ENCODE measurements at places on chromosomes 7 and 10.

DNA sequence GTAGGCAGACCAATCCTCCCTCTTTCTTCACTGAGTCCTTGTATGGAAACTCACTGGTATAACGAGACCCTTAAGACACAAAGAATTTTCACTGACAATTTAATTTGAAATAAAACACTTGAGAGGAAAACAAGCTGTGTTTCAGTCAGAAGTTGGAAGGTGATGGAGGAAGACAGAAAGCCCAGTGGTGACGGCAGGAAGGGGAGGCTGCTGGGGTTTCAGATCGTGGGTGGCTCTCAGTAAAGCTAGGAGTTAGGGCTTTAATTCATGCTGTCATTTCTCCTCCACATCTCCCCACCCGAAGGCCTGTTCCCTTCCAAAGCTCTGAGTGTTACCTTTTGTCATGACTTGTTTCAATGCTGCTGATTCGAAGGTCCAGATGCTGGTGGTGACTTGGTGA is 605.2 kb upstream of the DPP6 start:
- H3K4me1 ChIP-seq: no peaks in the 10 kb centered on the region
- H3K36me3 ChIP-seq: no peaks in the 10 kb centered on the region
- H3K4me3 ChIP-seq: no peak overlapping the region
- H3K27ac ChIP-seq: no peak overlapping the region
- peaks cover 4% of the 10 kb centered on the region for H3K27me3 ChIP-seq
- DNase-seq: no peak

DNA sequence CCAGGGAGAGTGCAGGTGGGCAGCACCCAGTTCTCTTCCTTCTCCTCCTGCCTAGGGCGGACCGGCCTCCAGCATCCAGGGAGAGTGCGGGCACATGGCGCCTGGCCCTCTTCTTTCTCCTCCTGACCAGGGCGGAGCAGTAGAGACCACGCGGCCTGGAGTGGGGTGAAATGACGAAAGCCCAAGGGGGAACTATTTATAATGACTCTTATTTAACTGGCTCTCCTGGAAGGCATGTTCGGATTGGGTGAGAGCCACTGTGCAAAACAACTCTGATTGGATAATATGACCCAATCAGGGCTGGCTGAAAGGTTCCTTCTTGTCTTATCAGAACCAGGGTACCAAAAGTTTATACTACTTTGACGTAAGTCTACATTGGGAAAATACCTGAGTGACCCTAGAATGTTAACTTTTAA is 63.1 kb downstream of the ZNF37A start:
- no peak for DNase-seq
- no peak overlapping the region for H3K27ac ChIP-seq
- H3K36me3 ChIP-seq: peaks cover 4% of the 10 kb centered on the region
- H3K27me3 ChIP-seq: no peaks in the 10 kb centered on the region
- H3K4me1 ChIP-seq: no peaks in the 10 kb centered on the region
- no peak overlapping the region for H3K4me3 ChIP-seq

- no peaks in the 10 kb centered on the region for H3K4me1 ChIP-seq
- H3K27ac ChIP-seq: peak overlapping the region; percentile 1
- DNase-seq: no peak
- no peaks in the 10 kb centered on the region for H3K27me3 ChIP-seq
These were observed 43.0 kb upstream of the MACC1 start for GRCh38 chr7:20260223-20260622.

DNA sequence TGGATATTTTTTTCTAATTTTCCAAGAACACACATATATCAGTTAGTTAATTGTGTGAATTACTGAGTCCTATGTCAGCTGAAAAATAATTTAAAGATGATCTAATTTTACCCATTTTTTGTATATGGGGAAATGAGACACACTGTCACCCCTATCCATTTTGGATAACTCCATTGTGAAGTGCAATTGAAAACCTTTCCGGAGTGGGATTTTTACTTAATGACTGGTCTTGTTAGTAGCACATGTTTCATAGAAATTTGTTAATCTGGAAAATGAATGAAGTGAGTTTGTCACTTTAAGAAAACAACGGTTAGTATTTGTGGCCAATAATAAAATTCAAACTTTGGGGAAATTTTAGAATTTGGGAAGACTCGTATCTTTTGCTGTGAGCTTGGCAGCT is 2.0 kb downstream of the GARS1 start:
- H3K27me3 ChIP-seq: peaks cover 4% of the 10 kb centered on the region
- H3K36me3 ChIP-seq: peaks cover 43% of the 10 kb centered on the region
- no peak for DNase-seq
- peaks cover 37% of the 10 kb centered on the region for H3K4me1 ChIP-seq
- H3K27ac ChIP-seq: no peak overlapping the region
- H3K4me3 ChIP-seq: peak overlapping the region; percentile 100

DNA sequence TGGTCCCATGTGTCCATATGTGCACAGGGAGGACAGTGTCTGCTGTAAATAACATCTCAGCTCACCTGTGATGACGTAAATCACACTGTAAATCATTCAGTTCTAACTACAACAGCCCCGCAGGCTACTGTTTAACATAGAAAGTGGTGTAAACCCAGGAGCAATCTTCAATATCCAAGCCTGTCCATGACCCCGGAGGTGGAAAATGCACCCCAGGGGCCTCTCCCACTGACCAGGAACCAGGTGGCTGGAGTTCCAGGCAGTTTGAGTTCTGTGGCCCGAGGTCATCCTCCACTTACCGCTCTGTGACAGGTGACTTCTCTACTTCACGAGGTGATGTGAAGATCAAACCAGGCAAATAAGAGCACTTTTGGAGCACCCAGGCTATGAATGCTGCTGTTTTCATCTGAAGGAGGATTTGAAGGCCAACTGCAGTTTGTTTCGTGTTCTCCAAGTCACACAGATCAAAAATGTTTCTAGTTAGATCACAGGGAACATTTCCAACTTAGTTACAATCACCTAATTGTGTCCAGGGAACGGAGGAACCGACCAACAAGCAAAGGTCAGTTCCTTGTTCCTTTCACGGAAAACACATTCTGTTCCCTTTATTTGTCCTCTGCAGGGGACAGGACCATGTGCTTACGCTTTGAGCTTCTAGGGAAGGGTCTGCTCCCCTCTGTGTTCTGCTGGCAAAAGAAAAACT is 131.8 kb downstream of the WDR37 start:
- no peak overlapping the region for H3K27ac ChIP-seq
- DNase-seq: no peak
- H3K4me3 ChIP-seq: no peak overlapping the region

- H3K27ac ChIP-seq: no peak overlapping the region
- H3K36me3 ChIP-seq: no peaks in the 10 kb centered on the region
- H3K27me3 ChIP-seq: peaks cover 4% of the 10 kb centered on the region
These were observed 541.5 kb upstream of the C7orf33 start for GRCh38 chr7:148049068-148049467.

DNA sequence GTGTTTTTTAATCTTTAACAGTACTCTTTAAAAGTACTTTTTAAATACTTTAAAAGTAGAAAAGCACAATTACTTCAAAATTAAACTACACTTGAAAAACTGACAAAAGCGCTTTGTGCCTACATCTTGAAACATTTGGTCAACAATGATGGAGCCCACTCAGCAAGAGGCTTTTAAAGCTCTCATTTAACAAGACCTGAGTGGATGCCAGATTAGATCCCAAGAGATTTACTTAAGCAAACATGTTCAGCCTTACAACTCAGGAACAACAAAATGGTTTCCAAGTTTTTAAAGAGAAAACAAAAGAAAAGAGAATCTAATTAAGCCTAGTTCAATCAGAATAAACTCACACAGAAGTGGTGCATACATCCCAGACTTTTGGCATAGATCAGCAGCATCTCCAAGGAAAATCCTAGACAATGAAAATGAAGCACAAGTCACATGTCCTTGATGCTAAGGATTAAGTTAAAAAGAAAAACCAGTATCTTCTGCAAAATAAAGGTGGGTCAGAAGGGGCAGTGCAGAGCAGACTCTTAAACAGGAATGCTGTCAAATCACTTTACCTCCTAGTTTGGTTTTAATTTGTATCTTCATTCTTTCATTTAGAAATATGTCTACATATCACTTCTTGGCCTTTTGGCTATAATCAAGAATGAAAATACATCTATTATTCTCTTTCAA is 26.2 kb downstream of the HIBADH start:
- H3K27me3 ChIP-seq: no peaks in the 10 kb centered on the region
- peaks cover 16% of the 10 kb centered on the region for H3K4me1 ChIP-seq
- no peak for DNase-seq

DNA sequence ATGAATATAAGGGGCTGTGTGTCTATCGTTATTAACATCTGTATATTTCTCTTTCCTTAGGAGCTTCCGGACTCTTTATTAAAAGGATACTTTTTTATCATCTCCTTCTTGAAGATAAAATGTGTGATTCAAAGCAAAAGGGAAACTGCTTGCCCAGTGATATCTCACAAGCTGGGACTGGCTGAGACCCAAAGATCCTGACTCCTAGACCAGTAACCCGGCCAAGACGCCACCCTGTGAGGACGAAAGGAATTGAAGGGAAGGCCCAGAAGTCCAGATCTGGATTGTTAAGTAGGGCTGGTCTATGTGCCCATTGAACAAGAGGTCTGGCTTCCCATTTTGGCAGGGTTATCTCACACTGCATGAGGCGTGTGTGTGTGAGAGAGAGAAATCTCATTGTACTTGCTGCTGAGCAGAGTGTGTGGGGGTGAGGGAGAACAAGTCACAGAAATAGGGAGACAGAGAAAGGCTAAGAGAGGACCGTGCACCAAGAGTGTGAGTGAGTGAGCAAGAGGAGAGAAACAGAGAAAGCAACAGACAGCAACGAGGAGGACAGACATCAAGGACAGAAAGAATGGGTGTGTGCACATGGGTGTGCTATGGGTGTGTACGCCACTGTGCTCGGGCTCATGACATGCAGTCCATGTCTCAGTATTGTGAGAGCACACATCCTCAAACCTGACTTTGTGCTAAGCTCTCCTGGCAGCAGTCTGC is 75.4 kb downstream of the PLXNA4 start:
- H3K27me3 ChIP-seq: peaks cover 33% of the 10 kb centered on the region
- peak overlapping the region; percentile 5 for H3K27ac ChIP-seq
- no peak overlapping the region for H3K4me3 ChIP-seq
- peaks cover 33% of the 10 kb centered on the region for H3K4me1 ChIP-seq
- H3K36me3 ChIP-seq: no peaks in the 10 kb centered on the region

DNA sequence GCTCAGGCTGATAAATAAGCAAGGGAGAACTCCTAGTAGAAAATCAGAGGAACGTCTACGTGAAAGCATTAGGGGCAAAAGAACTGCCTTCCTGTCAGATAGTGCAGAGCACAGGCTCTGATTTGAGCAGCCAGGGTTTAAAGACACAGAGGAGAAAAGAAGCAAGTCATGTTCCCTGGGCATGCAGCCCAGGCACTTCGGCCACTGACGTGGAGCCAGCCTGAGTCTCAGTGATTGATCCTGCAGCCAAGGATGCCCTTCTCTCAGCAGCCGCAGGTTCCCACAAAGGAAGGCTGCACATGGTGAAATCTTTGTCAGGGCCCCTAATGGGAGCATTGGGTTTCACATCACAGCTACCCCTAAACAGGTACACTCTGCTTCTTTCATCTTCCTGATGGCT is 161.7 kb upstream of the HPS1 start:
- H3K4me1 ChIP-seq: peaks cover 35% of the 10 kb centered on the region
- no peak for DNase-seq
- no peak overlapping the region for H3K4me3 ChIP-seq
- no peaks in the 10 kb centered on the region for H3K27me3 ChIP-seq
- no peaks in the 10 kb centered on the region for H3K36me3 ChIP-seq

DNA sequence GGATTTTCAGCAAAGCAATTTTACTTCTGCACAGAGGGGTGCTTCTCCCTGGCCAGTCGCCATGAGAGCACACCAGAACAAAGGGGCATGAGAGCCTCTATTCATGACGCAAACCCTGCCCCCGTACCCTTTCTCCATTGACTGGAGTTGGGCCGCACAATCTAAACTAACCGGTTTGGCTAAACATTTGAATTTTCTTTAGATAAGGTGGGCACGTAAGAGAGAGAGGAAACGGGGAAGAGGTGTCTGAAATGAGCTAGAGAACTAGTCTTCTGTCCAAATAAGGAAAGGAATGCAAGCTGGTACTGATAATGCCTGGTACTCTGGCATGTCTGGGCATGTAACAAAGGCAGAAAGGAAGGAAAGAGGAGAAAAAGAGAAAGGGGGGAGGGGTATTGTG is 13.2 kb upstream of the SCIN start:
- H3K4me1 ChIP-seq: no peaks in the 10 kb centered on the region
- H3K4me3 ChIP-seq: no peak overlapping the region
- H3K27me3 ChIP-seq: peaks cover 5% of the 10 kb centered on the region

DNA sequence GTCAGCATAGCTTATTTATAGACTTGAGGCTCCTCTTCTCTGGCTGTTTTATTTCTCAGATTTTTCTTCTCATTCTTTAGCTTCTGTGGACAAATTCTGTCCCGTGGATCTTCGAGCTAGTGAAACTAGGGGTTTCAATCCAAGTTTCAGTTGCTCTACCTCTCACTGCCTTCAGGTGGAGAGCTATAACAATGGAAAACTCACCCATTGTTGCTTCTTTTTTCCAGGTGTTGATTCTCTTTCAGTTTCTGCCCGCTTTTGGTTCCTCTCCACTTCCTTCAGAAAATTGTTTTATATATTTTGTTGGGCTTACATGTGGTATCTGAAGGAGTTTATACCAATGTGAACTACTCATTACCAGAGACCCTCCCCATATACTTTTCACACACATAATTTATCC is 266.1 kb downstream of the TCF7L2 start:
- H3K4me1 ChIP-seq: peaks cover 4% of the 10 kb centered on the region
- H3K27ac ChIP-seq: no peak overlapping the region
- no peaks in the 10 kb centered on the region for H3K36me3 ChIP-seq

DNA sequence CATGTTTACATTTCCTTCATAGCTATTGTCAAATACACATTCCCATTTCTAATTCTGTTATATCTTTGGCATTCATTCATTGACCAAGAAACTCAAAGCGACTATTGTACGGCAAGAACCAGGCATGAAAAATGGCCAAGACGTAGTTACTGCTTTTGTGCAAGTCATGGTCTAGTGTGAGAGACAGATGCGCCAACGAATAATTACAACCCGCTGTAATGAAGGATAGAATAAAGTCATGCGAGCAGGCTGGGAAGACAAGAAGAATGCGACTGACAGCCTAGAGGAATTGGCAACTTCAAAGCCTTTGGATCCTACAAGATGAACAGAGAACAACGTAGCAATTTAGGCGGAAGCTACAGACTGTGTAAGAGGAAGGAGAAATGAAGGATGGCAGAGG is 221.2 kb downstream of the CALN1 start:
- peaks cover 3% of the 10 kb centered on the region for H3K27me3 ChIP-seq
- peaks cover 6% of the 10 kb centered on the region for H3K4me1 ChIP-seq
- no peak for DNase-seq
- H3K4me3 ChIP-seq: no peak overlapping the region
- no peak overlapping the region for H3K27ac ChIP-seq
- no peaks in the 10 kb centered on the region for H3K36me3 ChIP-seq

- peaks cover 17% of the 10 kb centered on the region for H3K4me1 ChIP-seq
- no peaks in the 10 kb centered on the region for H3K27me3 ChIP-seq
- no peak overlapping the region for H3K27ac ChIP-seq
- H3K4me3 ChIP-seq: no peak overlapping the region
- no peak for DNase-seq
These were observed 411.9 kb downstream of the TFEC start for GRCh38 chr7:115618676-115619075.

DNA sequence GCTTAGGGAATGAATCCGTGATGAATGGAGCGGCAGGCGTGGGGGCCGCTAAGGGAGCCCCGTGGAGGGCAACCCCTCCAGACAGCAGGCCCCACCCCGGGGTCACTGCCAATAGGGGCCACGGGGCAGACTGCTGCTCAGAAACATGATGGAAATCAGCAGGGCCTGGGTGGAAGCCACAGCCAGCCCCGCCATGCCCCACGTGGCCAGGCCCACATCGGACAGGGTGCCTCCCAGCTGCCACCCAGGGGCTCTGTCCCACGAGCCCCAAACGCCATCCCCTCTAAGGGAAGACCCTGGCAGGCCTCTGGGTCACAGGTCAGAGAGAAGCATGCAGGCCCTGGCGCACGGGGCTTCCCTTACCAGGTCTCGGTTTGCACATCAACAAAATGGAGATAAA is 28.4 kb downstream of the TNRC18 start:
- H3K27ac ChIP-seq: no peak overlapping the region
- DNase-seq: no peak
- no peak overlapping the region for H3K4me3 ChIP-seq
- H3K36me3 ChIP-seq: peaks cover 43% of the 10 kb centered on the region
- peaks cover 6% of the 10 kb centered on the region for H3K4me1 ChIP-seq
- no peaks in the 10 kb centered on the region for H3K27me3 ChIP-seq
